Fibroblast of lung (primary cell): ENCODE measurements at places on chromosomes 2 and 18. TPM values are rescaled to one million over a fixed set of nuclear protein-coding genes. Genes with fewer than 3 reads are reported as not detected.

The METTL5 gene
- 44.7 and 50.9 TPM in 2 replicates for total RNA-seq

The REG3G gene
- total RNA-seq: not detected in 2 replicates

The CYRIA gene
- 7.4 and 10.2 TPM in 2 replicates for total RNA-seq

The AQP12A gene
- not detected in 2 replicates for total RNA-seq

The BMPR2 gene
- 16.2 and 21.6 TPM in 2 replicates for total RNA-seq

The DLGAP1 gene
- 0.17 and 0.51 TPM in 2 replicates for total RNA-seq

The ABCG5 gene
- not detected in 2 replicates for total RNA-seq

The SULT1C2 gene
- total RNA-seq: under 0.01 and 0.26 TPM in 2 replicates

The OSR1 gene
- 13.4 and 17.7 TPM in 2 replicates for total RNA-seq

The UBR3 gene
- 28.2 and 39.5 TPM in 2 replicates for total RNA-seq

The OTX1 gene
- total RNA-seq: 0.17 TPM in 1 of 2 replicates, not detected in the other

- DNase-seq: peak; percentile 36
Measured at GRCh38 chr2:235868224-235868623, 300.0 kb downstream of the GBX2 start.

DNA sequence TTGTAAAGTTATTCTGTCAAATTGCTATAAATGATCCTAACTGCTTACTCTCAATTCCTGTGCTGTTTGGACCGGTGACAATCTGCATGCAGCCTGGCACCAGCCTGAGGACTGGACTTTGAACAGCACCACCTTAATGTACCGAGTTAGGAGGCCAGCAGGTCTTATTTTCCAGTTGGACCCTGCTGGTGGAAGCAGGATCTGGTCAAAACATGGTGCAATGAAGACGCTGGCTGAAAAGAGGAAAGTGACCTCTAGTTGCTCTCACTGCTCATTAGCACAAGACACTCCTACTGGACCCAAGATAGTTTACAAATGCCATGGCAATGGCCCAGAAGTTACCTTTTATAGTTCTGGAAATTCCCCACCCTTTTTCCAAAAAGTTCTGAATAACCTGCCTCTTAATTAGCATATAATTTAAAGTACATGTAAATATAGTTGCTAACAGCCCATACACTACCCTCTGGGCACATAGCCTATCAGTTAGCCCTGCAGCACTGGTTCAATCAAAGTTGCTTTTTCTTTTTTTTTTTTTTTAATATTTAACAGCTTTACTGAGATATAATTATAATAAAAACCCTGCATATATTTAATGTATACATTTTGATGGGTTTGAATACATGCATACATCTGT lies 35.8 kb downstream of the RBKS start:
- no peak for DNase-seq

DNA sequence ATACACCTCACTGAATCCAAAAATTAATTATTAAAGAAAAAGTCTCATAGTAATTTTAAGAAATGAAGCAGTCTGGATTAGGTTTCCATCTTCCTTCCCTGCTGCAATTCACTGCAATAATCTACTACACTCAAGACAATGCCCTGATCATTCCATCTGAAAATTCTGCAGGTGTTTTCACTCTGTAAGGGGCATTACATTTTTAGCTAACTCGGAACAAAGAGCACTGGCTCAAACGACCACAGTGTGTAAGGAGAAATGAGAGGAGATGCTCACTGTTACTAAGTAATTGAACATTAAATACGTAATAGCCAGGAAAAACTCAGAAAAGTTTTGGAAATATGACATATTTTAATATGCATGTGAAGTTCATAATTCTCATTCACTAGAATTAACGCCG lies 1.3 kb downstream of the B4GALT6 start:
- no peak for DNase-seq

GRCh38 chr2:230877759-230878598 lies 13.2 kb downstream of the ITM2C start:
- no peak for DNase-seq

GRCh38 chr2:239465017-239466001 lies 64.5 kb upstream of the HDAC4 start:
- DNase-seq: peak; percentile 13

- DNase-seq: no peak
Measured at GRCh38 chr2:134593519-134593918, 125.3 kb downstream of the TMEM163 start.

DNA sequence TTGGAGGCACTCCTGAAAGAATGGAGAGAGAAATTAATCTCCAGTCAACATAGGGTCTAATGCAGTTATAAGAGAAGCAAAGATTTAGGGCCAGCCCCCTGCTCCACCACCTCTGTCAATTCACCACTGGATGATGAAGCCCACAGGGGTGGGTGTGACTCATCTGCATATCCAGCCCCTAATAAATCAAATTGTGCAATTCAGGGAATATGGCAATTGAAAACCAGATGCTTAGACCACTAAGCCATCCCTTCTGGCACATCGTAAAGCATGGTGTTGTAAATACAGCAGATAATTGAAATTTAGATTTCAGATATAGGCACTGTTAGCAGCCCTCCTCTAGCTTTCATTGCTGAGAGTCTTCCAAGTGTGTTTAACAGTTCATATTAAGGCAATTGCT lies 541.4 kb downstream of the PARD3B start:
- DNase-seq: peak; percentile 17

- DNase-seq: no peak
Measured at GRCh38 chr2:171412571-171413175, 21.1 kb downstream of the METTL8 start.

GRCh38 chr2:157785200-157785599 lies 90.9 kb downstream of the ACVR1 start:
- DNase-seq: peak; percentile 66

GRCh38 chr2:33265584-33266338 lies 210.7 kb upstream of the RASGRP3 start:
- no peak for DNase-seq

DNA sequence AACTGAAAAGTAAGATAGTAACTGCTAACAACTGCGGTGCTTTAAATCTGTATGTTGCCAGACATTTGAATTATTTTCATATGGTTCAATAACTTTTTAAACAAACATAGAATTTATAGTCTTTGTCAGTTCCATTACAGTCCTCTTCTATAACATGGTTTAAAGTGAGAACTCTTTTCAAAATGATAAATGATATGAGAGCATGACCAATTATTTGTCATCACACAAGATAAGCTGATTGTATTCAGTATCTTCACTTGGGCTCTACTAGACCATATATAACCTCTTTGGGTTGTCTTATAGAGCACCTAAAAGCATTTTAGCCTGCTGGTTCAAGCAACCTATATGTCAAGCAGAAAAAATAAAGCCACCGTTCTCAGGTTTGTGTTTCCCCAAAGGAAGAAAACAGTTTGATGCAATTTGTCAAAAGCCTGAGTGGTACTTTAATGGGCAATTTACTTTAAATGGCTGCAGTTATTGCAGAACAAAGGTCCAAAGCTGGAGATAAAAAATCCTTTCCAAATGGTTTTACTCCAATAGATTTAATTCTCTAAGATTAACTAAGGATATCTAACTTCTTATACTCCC lies 298.4 kb downstream of the FSIP2 start:
- DNase-seq: peak; percentile 4

GRCh38 chr2:8312861-8313830 lies 368.7 kb upstream of the ID2 start:
- peak; percentile 28 for DNase-seq

DNA sequence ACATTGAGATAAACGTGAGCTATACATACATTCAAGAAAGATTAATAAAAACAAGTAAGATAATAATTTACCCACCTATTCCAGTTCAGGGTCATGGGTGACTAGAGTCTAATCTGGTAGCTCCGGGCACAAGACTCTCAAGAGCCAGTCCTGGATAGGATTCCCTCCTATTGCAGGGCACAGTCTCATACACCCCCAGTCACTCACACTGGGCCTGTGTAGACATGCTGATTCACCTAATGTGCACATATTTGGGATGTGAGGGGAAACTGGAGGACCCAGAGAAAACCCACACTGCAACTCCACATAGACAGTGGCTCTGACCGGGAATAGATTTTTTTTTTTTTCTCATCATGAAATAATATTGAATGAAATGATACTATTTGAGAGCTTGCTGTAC lies 81.5 kb upstream of the THUMPD2 start:
- no peak for DNase-seq

- DNase-seq: peak; percentile 35
Measured at GRCh38 chr2:224870341-224870740, 154.2 kb upstream of the CCDC195 start.

DNA sequence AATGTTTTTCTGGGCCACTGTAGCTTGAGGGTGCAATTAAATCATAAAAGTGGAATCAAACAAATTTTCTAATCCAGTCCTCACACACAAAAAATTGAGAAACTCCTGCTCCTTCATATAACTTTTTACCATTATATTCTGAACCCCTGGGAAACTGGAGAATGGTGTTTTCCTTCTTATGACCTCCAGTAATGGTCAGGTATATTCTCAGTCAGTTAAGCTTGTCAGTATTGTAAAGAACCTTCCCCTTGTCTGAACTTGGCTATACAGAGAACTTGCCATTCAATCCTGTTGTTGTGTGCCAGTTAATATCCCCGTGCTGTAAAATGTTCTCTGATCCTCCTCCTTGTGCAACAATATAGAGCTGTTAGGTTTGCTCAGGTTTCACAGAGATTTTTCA lies 39.5 kb downstream of the ZNF804A start:
- DNase-seq: no peak

DNA sequence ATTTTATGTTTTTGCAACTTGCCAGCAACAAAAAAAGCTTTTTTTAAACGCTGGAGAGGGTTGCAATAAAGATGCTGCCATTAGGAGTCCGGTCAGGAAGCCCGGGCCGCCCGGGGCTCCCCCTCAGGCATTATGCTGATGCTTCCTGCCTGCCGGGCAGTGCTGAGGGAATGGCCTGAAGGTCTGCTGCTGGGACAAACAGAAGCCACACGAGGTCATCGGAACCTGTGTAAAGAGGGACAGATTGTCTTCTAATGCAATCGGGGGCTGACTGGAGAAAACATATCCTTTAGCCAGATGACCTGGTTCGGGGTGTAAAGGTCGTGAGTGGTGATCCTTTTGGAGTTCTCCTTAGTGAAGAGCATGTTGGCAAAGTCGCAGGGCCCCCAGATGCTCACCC lies 2.3 kb downstream of the IMPA2 start:
- no peak for DNase-seq

DNA sequence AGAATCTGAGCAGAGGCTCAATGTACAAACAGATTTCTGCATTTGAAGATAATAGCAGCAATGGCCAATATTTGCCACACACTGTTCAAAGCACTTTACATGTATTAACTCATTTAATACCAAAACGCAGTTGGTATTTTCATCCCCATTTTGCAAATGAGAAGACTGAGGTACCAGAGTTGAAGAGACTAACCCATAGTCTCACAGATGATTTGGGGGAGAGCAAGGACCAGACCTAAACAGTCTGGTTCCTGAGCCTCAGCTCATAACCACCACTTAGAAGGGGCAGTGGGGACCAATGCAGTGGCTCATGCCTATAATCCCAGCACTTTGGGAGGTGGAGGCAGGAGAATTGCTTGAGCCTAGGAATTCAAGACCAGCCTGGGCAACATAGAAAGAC lies 18.1 kb upstream of the AGFG1 start:
- DNase-seq: no peak

DNA sequence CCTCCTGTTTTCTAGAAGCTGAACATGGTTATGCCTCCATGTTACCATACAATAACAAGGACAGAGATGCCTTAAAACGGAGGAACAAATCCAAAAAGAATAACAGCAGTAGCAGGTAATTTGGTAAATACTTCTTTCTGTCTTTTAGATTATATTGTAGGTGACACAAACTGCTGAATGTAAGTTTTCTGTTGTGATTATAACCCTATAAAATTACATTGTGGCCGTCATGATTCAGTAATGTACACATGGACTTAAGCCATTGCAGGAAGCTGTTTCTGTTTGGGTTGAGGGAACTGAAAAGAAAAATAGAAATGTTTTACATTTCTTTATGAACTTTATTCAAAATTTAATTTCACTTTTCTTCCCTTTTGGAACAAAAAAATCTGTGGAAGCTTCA lies 1.2 kb downstream of the MXD1 start:
- DNase-seq: no peak

DNA sequence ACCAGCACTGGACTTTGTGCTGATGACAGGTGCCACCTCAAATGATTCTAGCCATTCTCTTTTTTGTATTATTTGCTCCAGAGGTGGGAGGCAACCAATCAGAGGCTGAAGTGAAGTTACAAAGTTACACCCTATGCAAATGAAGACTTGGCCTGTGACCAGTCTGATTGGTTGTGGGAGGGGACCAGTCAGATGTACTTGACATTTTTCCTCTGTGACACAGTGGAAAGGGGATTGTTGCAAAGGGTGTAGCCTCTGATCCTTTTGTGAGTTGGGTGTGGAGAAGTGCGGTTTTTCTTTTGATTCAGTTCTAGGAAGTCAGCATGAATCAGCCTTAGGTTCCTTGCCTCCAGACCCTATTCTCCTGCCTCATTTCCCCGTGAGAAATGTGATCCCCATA lies 244.0 kb downstream of the ARL6IP6 start:
- no peak for DNase-seq

DNA sequence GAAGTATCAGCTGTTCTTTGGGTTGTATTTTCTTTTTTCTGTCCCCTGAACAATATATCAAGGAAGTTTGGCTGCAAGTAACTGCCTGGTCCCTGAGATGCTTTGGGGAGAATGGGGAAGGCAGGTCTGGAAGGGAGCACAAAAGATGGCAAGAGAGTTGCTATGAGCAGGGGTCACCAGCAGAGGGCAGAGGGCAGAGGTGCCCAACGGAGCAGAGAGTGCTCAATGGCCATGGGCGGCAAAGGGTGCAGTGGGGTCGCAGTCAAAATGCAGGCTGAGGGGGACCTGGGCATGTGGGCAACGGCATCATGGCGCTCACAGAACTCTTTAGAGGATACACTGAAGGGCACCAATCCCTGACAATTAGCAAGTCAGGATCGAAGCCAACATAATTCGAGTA lies 107.7 kb upstream of the ATP8B1 start:
- DNase-seq: no peak

- DNase-seq: peak; percentile 28
Measured at GRCh38 chr18:42412281-42412680, 457.2 kb downstream of the PIK3C3 start.

GRCh38 chr2:204452464-204453023 lies 92.7 kb upstream of the PARD3B start:
- peak; percentile 96 for DNase-seq

DNA sequence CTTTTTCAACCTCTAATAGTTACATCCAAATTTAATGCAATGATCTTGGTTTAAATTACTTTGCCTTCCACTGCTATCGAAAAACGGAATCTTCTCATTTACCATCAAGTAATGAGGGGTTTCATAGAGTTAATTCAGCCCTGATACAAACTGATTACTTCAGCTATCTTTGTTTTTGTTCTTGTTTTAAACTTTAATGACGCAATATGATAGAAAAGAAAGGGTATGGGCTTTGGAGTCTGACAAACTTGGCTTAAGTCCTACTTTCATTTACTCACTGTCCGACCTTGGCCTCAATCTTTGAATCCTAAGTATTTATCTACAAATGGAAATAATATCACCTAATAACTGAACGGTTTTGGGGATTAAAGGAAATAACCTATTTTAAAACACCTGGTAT lies 16.1 kb downstream of the ADAM17 start:
- peak; percentile 50 for DNase-seq
